ENCODE measurements at places on chromosomes 1 and 21.
A peak's percentile ranks its signal among the peaks of the same experiment; 100 is the strongest.

DNA sequence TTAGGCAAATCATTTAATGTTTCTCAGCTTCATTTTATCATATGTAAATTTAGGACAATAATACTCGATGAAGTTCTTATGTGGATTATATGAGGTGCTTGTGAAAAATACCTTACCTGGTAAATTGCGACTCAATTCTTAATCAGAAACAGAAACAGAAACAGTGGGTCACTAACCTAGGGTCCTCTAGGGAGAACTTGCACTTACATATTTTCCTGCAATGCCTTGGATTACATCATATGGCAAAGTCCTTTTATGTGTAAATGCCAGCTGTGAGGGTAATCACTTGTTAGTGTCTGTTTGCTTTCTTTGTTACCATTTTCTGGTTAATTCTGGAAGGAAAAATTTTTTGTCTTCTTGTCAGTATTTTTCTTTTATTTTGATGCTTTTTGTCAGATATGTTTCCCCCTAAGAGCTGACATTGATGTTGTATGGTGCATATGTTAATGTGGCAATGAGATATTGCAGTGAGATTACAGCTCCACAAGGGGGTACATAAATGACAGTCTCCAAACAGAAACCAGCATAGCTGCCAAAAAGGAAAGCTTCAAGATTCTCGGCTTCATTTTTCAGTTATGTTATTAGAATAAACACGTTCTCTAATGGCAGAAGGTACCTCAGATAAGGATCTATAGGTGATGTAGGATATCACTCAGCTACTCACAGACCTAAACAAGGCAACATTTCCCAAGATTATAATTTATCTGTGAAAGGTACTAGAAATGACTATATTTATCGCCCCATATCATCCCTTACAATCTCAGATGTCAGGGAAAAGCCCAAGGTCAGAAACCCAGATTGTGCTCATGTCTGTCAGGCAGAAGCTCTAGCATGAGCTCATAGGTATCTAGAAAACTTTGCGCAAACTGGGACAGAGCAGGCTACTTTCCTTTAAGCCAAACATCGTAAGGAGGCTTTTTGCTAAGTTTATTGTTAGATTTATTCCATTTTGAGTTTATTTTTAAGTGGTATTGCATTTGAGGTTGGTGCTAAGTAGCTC is 119.9 kb downstream of the FASLG start:
- no peak for DNase-seq

DNA sequence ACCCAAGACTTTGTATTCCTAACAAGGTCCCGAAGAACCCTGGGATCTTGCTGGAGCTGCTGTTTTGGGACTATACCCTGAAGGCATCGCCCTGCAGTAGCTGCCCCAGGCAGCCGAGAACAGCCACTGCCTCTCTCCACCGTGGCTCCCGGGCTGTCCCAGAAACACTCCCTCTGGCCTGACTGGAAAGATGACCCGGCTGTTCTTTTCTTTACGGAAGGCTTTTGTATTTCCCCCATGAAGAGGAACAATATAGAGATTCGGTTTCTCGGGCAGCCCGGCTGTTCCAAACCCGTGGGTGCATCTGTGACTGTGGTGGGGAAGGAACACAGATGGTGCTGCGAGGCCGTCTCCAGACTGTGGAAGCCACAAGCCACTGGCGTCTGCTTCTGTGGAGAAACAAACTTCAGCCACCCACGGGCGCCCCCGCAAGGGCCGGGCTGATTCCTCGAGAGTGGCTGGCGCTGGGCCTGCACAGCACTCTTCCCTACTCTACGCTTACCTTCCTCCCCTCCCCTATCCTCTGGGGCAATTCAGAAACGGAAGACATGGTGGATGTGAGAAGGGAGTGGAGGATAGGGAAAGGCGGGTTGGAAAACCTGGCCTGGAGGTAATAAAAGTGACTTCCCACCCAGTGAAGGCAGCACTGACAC is 33.7 kb upstream of the VASH2 start:
- peak; percentile 17 for DNase-seq

DNA sequence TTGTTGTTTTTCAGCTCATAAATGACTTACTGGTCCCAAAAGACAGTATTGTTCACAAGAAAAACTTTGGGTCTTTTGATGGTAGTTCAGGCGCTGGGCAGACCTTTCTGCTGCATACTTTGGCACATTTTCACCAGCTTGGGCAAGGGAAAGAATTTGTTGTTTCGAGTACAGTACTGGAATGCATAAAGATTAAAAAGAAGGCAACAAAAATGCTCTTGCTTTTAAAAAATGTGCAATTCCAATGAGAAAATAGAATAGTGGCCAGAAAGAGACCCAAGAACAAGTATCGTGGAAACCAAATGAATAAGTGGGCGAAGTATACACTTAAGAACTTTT is 56.0 kb downstream of the CLIC6 start:
- DNase-seq: no peak

- peak; percentile 72 for DNase-seq
Measured at GRCh38 chr1:164683235-164683634, 124.3 kb downstream of the PBX1 start.

DNA sequence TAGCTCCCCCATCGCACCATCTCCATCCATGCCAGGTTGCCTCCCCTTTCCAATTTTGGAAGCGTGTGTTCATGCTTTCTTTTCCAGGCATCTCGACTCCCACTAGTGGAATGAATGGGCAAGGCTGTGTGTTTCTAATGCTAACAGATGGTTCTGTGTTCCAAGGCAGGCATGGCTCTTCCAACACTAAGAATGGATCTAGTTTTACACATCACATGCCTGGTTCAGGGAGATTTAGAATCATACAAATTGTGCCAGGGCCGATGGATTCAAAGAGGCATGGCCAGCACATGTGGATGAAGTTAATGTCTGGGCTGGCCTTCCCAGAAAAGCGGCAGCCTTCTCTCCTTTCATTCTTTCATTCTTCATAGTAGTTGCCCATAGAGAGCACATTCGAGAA is 438.7 kb downstream of the PRDM2 start:
- no peak for DNase-seq

GRCh38 chr1:6495540-6496364 is 4.3 kb upstream of the PLEKHG5 start:
- DNase-seq: no peak

Measured in kidney tubule cell (primary cell).